Left kidney (tissue), 8 donors: ENCODE measurements at places on chromosomes 6 and 20.

DNA sequence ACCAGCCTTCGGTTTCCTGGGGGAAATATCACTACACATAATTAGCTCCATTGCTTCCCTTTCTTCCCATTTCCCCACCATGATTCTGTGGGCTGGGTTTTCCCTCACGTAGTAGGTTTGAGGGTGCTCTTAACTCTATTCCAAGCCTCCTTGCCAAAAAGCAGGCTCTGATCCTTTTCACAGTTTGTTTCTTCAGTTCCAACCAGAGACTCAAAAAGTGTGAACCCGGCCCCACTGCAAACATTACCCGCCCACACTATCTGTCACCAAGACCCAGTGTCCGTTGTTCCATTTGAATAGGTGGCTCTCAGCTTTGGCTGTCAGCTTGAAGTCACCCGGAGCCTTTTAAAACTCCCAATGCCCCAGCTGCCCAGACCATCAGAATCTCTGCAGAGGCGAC lies 11.8 kb upstream of the NAA20 start:
- no peak for DNase-seq

DNA sequence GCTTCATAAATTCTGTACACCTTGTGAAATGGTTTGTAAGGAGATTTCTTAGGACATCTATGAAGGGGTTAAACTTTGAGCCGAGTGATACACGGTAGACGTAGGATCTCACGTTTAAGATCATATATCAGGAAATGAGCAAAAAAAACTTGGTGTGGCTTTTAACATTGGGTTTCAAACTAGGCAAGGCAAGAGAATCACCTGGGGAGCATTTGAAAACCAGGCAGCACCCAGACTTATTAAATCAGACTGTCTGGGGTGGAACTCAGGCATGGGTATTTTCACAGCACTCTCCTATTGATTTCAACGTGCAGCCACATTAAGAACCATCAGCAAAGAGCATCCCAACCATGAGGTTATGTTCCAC lies 26.4 kb downstream of the LY86 start:
- DNase-seq = no peak

- no peak for DNase-seq
Measured at GRCh38 chr6:168578036-168578435, 137.1 kb downstream of the SMOC2 start.

DNA sequence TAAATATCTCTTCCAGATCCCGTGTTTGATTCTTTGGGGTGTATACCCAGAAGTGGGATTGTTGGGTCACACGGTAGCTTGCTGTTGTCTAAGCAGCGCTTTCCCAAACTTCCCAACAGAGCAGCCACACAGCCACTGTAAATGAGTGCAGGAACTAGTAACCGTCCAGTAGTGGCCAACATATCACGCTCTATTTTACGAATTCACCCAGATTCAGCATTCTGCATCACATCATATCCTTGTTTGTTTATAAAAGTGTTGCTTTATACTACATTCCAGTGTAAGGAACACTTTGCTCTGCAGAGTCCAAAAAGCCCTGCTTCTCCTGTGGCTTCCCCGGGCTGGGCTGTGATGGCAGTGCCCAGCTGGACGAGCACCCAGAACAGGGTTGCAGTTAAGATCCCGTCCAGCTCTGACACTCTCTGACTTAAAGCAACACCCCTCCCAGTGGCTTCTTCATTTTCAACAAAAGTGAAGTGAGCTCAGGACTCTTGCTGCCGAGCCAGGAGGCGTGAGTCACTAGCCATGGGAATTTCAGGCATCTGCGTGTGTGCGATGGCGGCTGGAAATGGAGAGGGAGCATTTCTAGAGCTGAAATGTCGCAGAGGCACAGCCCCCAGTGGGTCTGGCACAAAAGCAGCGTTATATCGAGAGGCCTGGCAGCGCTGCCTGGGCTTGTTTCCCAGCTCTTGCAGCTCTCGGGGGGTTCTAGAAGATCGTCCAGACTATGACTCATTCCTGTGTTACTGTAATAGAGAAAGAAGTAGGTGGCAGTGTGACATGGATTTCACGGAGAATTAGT lies 216.3 kb upstream of the ECI2 start:
- DNase-seq = no peak

- DNase-seq = no peak
Measured at GRCh38 chr20:57479196-57479595, 45.7 kb downstream of the CTCFL start.

GRCh38 chr6:45896783-45897441 lies 118.7 kb downstream of the CLIC5 start:
- DNase-seq = no peak

GRCh38 chr6:26223650-26224546 lies 136.7 kb downstream of the HFE start:
- peak; percentile 92 for DNase-seq

GRCh38 chr20:16083639-16084280 lies 489.5 kb downstream of the KIF16B start:
- DNase-seq = no peak

DNA sequence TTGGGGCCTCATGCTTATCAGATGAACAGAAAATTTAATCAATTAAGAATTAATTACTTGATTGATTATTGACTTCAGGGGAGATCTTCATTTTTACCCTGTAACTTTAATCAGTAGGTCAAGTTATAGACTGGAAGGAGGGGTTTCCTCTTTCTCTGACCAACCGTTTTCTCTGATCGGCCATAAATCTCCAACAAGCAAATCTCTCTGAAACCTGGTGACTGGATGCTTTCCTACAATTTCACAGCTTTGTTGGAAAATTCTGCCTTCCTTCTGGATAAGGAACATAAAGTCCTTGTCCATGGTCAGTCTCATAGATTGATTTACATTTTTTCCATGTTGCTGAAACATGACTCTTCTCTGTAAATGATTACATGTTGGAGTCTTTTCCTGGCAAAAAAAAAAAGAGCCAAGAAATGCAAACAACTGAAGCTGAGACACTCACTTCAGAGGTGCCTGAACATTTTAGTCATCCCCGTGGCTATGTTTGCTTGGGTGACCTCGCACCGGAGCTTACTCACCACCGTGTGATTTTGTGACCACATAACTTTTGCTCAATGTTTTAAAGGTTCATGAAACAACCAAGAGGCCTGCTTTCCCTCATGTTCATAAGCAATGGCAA lies 31.0 kb downstream of the IRF4 start:
- no peak for DNase-seq

GRCh38 chr6:158758451-158758860 lies 60.7 kb downstream of the EZR start:
- peak; percentile 76 for DNase-seq

- no peak for DNase-seq
Measured at GRCh38 chr6:53982366-53983050, 128.7 kb upstream of the MLIP start.

- no peak for DNase-seq
Measured at GRCh38 chr6:75619230-75619899, 17.7 kb downstream of the SENP6 start.

GRCh38 chr6:81950877-81951276 lies 198.4 kb upstream of the TENT5A start:
- no peak for DNase-seq

DNA sequence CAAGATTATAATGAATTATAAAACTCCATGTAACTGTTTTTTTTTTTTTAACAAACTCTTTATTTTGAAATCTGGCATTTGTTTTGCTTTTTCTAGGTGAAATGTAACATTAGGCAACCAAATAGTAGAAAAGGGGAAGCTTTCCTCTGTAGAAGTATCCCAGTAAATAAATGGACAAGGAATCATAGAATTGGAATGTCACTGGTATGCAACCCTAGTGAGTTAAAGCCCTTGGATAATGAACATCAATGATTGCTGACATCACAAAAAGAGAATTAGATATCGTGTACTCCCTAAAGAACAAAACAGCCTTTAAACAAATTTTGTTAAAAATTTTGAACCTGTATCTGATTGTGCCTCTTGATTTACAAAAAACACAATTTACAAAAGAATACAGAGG lies 93.9 kb upstream of the OGFRL1 start:
- DNase-seq = no peak

- DNase-seq = no peak
Measured at GRCh38 chr20:47854687-47855212, 69.5 kb upstream of the SULF2 start.

GRCh38 chr6:158175111-158175510 lies 7.0 kb downstream of the GTF2H5 start:
- no peak for DNase-seq

GRCh38 chr20:53555081-53555480 lies 38.6 kb downstream of the ZNF217 start:
- DNase-seq = no peak

GRCh38 chr6:9412951-9413559 lies 977.7 kb upstream of the SLC35B3 start:
- peak; percentile 13 for DNase-seq

GRCh38 chr6:30129265-30130178 lies 6.4 kb upstream of the TRIM40 start:
- no peak for DNase-seq

DNA sequence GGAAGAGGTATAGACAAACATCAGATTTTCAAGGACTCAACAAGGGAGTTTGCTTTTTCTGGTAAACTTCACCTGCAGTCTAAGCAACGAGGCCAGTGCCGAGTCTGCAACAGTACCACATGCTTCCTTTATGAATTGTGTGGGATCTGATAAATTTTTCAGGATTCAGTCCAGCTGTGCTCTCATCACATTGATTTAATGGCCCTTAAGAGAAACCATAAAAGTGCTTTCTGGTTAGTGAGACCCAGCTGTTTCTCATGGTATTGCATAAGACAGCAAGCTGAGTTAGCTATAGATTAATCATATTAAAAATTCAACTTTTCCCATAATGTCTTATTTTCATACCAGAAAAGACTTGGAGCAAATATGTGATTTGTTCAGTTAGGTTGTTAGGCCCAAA lies 291.4 kb downstream of the CENPW start:
- peak; percentile 53 for DNase-seq

- no peak for DNase-seq
Measured at GRCh38 chr6:128600397-128600951, 80.1 kb upstream of the PTPRK start.

DNA sequence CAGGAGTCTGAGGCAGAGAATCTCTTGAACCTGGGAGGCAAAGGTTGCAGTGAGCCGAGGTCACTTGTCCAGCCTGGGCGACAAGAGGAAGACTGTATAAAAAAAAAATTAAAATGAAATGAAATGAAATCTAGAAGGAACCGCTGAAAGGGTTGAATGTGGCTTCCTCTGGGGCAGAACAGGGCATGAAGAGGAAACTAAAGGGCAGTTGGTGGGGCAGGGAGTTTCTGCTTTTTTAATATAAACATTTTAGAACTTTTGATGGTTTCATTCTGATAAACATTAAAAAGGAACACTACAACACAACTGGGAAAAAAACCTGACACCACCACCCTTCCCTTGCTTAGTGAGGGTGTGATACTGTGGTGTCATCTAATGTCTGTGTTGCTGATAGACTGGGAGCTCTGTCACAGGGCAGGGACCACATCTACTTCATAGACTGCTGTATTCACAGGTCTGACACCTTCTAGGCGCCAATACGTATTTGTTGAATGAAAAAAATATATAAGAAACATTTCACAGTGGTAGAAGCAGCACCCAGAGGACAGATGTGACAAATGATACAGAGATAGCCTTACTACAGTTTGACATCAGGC lies 128.9 kb downstream of the ADAT2 start:
- DNase-seq = no peak

- DNase-seq = no peak
Measured at GRCh38 chr6:52157301-52157941, 28.8 kb upstream of the IL17A start.

DNA sequence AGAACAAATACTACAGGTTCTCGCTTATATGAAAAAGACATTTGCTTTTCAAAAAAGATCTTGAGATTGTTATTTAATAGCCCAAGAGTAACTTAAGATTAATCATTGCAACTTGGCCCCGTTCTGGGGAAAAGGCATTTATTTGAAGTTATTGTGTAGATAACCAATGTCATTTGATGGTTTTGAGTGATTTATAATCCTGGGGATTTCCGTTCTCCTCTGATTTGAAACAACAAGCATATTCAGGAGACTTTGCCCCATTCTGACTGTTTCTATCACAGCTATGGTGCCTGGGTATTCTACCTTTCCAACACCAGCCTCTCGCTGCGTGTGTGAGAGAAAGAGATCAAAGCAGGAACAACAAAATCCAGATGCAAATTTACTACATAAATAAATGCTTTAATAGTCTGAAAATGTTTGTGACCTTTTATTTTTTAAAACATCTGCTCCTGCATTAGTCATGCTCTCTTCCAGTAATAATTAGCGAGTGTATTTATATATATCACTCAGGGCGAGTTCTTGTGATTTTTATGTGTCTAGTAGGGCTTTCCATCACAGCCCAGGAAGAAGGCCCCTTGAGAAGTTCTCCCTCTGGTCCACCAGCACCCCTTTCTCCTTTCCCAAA lies 197.9 kb upstream of the FOXQ1 start:
- no peak for DNase-seq
